ENCODE measurements at places on chromosomes 7 and 10.

DNA sequence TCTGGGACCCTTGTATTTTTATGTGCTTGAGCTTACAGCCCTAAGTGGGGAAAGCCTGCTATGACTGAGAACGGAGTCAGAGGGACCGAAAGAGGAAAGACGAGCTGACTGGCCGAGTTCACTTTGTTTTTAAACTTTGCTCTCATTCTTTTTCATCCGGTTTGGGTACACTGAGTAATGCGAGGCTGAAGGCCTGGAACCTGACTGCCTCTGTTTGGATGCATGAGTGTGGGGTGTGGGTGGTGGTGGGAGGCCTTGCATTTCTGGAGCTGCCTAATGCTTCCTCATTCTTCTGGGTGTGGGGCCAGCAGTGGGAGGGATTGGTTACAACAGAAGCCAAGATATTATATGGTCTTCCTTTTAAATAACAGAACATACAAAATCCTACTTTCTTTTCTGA is 155.5 kb downstream of the BUB3 start:
- DNase-seq, result no peak

- DNase-seq, result no peak
Measured at GRCh38 chr7:37234928-37235327, 213.7 kb downstream of the ELMO1 start.

- DNase-seq, result no peak
Measured at GRCh38 chr7:28919510-28919909, 38.6 kb downstream of the TRIL start.

DNA sequence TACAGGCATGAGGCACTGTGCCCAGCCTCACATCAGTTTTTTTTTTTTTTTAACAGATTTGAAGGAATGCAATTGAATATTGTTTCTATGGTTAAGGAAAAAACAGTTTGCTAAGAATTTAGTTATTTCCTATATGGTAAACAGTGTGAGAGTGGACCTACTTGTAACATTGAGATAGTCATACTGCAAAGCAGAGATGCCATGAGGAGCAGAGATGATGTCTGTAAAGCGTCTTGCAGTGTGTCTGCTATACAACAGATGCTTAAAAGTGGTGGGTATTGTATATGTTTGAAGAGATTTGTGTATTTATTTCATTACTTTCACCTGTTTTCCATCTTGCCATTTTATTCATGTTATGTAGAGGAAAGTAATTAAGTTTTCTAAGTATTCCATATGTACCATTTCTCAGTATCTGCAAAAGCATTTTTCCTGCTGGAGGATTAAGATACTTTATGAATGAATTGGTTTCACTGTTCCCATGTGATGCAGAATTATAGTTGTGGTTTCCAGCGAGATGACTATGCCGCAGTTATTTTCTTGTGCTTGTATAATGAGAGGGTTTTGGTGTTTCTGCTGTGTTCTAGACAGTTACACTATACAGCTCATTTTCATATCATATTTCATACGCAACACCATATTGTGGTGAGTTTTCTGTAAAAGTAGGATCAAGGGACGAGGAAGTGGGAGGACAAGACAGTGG is 26.6 kb downstream of the TET1 start:
- DNase-seq, result no peak

- no peak for DNase-seq
Measured at GRCh38 chr7:120160166-120160565, 112.8 kb upstream of the KCND2 start.

GRCh38 chr7:47183862-47184590 is 397.9 kb downstream of the TNS3 start:
- DNase-seq, result no peak

GRCh38 chr7:12403287-12404181 is at the start of gene VWDE:
TSS of gene VWDE (minus strand) at chr7:12403865. CDS start at chr7:12403716, 149 bp downstream.
- peak; percentile 16 for DNase-seq

GRCh38 chr10:92068900-92069299 is 145.3 kb downstream of the BTAF1 start:
- DNase-seq, result no peak

- DNase-seq, result peak; percentile 22
Measured at GRCh38 chr7:13989126-13989948, at the start of gene ETV1. TSS of gene ETV1 (minus strand) at chr7:13989666. CDS start at chr7:13989052, 614 bp downstream.

DNA sequence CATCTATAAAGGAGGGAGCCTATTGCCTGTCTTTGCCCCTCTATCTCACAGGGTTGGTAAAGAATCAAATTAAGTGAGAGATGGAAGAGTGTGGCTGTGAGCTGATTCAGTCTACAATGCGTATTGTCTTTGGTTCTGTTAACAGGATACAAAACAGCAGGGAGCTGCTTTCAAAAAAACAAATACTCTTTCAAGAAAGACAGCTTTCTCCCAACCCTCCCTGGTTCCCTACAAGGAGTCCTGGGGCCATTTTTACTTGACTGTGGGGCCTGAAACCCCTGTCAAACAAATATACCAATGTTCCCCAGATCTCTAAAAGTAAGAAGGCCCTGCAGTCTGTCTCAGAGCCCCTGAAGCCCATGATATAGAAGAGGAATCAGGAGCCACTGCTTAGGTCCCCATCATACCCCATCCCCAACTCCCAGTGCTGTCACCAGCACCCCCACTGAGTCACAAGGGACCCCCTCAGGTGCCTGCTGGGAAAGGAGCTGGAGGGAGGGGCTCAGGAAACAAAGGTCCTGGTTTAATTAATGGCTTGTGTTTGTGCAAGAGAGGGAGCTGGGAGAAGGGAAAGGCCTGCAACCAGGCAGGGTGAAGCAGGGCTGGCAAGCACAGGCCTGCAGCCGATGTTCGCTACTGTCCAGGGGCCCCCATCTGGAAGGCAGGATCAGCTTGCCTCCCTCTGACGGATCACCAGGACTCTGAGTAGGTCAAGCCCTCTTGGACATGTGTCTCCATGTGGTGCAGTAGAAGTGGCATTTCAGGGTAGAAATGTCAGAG is 182.0 kb upstream of the GHITM start:
- DNase-seq, result no peak

DNA sequence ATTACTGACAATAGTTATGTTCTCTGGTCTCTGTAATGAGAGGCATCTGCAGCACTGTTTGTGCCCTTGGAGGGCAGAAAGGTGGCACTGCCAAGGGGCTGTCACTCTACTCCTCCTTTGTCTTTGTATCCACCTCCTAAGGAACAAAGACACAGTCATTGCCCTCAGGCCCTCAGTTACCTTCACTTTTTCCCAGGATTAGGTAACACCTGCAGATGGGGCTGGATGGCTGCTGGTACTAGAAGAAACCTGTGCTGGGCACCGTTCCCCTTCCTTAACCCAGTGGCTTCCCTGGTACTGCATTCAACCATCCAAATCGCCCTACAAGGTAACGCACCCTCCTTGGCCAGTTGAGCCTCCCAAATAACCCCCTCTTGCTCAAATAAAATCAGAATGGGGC is 246.9 kb upstream of the NEBL start:
- DNase-seq, result no peak

All from 8988T (cell line).